EH (cell line): ENCODE measurements at places on chromosomes 2 and 18.
A peak's percentile ranks its signal among the peaks of the same experiment; 100 is the strongest.

DNA sequence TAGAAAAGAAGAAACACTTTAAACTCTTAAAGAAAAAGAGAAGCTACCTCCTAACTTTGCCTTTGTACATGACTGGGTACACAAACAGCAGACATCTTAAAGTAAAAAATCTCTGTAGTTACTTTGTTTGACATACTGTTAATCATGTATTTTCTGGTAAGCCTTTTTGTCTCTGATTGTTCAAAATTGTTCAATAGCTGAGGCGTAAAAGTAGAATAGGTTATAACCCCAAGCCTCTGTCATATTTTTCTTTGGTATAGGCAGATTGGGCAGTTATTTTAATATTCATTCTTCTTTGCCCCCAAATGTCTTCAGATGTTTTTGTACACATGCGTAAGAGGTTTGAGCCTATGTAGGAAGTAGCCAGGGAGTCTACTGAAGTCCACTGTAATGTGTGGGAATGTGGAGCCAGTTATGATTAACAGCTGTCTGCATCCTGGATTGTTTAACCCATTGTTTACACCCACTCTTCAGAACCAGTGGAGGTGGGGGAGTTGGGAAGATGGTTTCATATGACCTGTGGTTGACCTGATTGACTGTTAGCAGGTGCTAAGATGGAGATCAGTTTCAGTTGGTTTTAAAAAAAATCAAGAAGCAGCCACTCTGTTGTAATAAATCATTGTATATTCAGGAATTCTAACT, 150.5 kb downstream of the TANC1 start:
- DNase-seq = no peak

DNA sequence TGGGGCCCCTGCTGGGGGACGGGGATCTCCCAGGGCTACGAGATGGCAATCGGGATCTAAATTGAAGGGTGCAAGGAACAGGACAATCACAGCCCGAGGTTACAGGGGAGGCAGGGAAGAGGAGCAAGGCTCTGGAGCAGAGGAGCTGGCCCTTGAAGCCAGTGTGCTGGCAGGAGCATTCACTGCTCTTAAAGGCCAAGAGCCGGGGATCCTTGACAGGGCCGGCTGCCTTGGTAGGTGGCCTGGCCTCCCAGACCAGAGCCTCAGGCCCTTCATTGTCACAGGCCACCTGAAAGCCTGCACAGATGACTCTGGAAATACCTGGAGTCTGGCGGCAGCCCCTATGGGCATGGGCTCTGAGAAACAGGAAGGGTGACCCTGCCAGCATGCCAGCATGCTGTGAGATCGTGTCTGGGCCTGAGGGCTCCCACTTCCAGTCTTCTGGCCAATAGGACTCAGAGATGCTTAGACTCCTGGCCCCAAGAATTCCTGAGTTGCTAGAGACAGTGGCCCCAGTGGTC, 38.7 kb downstream of the PDIA6 start:
- DNase-seq = no peak

- peak; percentile 89 for DNase-seq
These were observed 655 bp downstream of the ACTR3 start for GRCh38 chr2:113890253-113891235.

DNA sequence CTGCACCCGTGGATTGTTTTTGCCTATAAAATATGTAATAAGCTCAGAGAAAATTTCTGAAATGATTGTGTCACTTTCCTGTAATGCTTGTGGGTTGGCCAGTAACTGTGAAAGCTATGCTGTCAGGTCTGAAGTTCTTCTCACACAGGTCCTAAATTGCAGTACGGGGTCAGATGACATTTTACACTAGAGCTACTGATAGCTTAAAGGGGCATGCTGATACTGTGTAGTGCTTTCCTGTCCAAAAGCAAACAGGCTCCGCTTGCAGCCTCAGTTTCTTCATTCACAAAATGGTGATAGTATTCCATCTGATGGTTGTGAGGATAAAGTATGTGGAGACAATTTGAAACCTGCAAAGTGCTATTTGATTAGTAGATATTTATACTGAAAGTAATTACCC, 7.6 kb upstream of the FARSB start:
- no peak for DNase-seq

DNA sequence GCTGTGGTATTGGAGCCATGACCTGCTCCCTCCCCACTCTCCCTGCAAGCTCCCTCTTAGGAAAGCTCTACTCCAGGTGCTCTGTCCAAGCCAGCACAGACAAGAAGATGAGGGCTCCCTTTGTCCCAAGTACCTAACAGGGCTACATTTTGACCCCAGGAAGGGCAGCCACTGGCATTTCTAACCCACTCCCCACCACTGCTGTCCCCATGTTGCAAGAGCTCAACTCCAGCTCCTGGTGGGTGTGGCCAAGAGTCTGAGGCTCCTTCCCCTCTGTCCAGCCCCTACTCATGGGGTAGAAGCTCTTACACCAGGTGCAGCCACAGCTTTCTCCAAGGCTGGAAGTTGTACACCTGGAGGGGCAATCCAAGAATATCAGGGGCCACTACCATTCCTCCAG, 127.0 kb upstream of the NPAS2 start:
- DNase-seq = no peak

- DNase-seq = peak; percentile 51
These were observed 31.2 kb downstream of the GLS start for GRCh38 chr2:190911813-190912212.

- no peak for DNase-seq
These were observed 295.9 kb upstream of the CRIM1 start for GRCh38 chr2:36059691-36060090.
